ENCODE measurements at places on chromosomes 13 and 19.

GRCh38 chr19:48329167-48329891 lies 4.0 kb downstream of the EMP3 start:
- DNase-seq: peak; percentile 47

DNA sequence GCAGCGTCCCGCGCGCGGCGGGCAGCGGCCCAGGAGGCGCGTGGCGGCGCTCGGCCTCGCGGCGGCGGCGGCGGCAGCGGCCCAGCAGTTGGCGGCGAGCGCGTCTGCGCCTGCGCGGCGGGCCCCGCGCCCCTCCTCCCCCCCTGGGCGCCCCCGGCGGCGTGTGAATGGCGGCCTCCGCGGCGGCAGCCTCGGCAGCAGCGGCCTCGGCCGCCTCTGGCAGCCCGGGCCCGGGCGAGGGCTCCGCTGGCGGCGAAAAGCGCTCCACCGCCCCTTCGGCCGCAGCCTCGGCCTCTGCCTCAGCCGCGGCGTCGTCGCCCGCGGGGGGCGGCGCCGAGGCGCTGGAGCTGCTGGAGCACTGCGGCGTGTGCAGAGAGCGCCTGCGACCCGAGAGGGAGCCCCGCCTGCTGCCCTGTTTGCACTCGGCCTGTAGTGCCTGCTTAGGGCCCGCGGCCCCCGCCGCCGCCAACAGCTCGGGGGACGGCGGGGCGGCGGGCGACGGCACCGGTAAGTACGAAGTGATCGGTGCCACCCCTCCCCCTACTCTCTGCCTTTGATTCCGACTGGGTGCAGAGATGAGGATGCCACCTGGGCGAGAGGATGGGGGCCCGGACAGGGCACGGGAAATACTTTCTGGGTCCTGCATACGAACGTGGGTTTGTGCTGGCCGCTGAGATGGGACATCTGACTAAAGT lies 874 bp downstream of the TRIM28 start:
- DNase-seq: peak; percentile 82

DNA sequence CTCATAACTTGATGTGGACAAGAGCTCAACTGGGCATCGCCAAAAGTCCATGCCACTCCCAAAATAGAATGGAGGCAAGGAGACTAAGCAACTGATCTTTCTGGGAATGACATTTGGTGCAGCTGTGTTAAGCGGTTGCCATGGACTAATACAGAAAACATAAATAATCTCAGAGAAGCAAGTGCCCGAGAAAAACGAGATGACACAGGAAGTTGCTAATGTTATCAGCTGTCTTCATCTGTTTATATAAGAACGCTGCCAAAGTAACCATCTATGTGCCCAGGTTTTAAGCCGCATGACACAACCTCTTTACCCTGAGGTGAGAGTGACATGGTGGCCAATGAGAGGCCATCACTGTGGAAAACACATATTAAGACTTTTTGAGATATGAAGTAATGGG lies 54.9 kb upstream of the SACS start:
- DNase-seq: no peak

DNA sequence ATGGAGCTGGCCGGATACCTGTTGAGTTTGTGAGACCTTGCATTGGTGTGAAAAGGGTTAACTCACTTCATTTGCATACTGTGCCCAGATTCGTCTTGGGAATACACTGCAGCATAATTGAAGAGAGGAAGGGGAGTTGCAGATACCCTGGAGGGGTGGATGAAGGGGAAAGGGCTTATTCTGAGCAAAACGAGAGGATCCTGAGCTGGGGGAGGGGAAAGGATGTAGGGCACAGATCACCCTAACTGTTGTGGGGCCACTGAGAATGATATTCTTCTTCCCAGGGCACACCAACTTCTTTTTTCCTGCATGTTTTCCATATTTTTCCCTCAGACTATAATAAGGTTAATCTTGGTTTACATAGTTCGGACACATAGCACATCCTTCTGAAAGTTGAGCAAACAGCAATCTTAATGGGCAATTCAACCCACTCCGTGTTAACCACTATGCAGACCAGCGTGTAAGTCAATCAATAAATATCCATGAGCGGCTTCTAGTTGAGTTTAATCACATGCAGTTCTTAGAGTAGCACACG lies 11.7 kb upstream of the PTPRS start:
- no peak for DNase-seq

GRCh38 chr13:29050719-29051118 lies 230.6 kb downstream of the MTUS2 start:
- no peak for DNase-seq

DNA sequence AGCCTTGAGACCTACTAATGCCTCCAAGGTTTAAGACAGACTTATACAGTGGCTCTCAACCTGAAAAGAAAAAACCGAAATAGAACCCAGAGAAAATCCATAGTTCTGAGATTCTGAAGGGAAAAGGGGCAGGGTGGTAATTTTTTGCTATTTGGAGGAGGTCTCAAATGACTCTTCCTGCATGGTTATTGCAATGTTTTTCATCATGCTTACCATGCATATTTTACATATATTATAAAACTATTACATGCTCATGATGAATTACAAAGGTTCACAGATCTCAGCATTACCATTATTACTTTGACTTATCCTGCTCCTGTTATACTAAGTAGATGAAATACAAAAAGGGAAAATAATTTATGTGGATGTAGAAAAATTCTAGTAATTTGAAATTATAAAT lies 47.6 kb downstream of the N4BP2L2 start:
- no peak for DNase-seq

DNA sequence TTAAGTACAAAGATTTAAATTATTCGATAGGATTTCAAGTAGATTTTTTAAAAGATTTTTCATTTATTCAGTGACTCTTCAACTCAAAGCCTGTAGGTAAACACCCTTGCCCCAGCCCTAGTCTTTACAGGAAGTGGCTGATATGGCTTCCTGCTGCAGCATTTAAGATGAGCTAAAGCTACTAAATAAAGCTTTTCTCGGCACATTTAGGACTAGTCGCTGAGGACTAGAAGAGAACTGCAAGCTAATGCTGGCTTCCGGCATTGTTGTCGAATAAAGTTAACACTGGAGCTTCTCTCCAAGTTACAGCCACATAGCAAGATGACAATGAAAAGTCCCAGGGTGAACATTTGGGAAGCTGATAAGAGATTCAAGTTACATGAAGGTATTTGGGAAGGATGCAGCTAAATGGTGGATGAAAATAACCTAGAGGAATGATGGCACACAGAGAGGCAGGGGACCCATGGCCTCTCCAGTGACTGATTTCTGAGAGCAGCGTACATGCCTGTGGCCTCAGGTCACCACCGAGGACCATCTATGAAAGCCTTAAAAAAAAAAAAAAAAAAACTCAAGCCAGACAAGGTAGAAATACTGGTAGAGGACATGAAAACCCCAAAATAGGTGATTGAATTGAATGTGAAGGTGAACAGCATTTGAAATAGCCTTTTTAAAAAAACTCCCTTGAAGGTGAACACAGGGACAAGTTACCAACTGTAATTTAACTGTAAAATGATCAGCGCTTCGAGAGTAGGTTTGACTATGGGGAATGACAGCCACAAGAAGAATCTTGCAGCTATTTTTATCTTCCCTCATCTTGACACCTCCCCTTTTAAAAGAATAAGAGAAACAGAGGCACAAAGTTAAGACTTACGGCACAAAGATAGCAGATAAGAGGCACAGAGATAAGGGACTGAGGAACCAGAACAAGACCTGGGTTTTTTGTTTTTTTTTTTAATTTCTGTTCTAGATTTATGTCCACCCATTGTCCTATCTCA lies 155.4 kb downstream of the DCT start:
- no peak for DNase-seq

- no peak for DNase-seq
Observed at GRCh38 chr19:32674153-32674930, 638 bp downstream of the ANKRD27 start.

GRCh38 chr19:6465663-6466062 lies 1.6 kb downstream of the CRB3 start:
- no peak for DNase-seq

- DNase-seq: no peak
Observed at GRCh38 chr13:93480553-93481106, 254.0 kb downstream of the GPC6 start.

- no peak for DNase-seq
Observed at GRCh38 chr19:23577501-23577900, 109.5 kb downstream of the ZNF675 start.

DNA sequence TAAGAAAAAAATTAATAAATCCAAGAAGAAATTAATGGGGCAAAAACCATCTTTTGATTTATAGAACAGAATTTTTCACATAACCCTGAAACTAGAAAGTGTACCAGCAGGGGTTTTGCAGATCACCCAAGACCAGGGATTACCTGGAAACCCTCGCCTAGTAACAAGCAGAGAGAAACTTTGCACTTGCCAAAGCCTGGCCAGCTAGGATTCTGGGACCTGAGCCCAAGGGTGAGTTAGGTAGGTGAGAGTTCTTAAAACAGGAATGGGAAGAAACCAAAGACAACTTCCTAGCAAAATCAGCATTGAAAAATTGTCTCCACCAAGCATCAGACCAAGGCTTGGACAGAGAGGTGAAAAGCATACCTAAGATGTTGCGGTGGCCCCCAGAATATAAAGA lies 247.0 kb upstream of the NBEA start:
- DNase-seq: no peak

DNA sequence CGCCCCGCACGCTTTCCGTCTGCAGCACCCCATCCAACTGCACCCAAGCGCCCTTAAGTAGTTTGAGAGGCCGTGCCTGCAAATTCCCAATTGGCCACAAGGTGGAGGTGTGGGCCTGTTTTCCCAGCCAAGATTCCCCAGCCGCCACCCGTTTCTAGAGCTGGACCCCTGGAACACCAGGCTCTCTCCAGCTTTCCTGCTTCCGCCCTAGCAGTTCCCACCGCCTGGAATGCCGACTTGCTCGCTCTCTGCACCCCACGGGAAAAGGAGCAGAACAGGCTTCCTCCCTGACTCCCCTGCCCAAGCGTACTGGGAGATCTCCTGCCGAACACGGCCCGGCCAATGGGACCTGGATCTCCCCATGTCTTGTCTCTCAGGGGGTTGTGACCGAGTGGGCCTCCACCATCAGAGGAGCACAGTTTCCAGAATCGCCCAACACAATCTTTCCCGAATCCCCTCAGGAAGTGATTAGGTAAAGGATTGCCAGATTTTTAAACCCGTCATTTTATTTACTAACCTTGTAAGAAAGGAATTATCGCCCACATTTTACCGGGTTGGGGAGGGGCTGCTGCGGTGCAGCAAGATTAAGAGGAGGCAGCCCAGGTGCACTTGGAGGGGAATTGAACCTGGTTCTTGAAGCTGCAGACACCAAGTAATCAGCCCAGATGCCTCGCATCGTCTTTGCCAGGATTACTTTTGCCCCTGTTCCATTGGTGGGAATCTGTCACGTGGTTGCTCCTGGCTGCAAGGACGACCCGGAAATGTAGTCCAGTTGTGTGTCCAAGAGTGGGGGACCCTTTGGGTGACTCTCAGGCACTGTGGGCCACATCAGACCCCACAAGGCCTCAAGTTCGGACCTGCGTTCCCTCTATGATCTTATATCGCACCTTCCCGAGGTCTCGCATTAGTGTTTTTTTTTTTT lies 3.5 kb upstream of the NAPSA start:
- DNase-seq: peak; percentile 77

- DNase-seq: no peak
Observed at GRCh38 chr13:99556867-99557443, 55.7 kb downstream of the TM9SF2 start.

GRCh38 chr13:103873725-103874124 lies 807.5 kb upstream of the SLC10A2 start:
- no peak for DNase-seq

DNA sequence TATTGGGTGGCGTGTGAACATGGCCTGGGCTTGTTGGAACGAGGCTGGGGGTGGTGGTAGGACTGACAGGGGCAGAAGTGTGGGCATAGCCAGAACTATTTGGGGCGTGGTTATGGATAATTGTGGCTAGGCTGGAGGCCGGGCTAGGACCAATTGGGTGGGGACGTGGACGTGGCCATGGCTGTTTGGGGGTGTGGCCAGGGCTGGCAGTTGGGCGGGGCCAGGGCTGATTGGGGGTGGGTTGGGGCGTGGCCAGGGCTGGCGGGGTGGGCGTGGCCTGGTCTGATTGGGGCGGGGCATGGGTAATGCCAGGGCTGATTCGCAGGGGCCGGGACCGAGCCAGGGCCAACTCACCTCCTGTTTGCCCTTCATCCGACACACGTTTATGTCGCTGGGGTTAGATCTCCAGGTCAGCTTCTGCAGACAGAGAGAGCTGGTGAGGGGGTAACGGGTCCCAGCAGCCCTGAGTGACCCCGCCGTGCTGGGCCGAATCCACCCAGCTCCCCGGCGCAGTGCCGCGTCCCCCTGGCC lies 2.8 kb downstream of the SEMA6B start:
- no peak for DNase-seq

DNA sequence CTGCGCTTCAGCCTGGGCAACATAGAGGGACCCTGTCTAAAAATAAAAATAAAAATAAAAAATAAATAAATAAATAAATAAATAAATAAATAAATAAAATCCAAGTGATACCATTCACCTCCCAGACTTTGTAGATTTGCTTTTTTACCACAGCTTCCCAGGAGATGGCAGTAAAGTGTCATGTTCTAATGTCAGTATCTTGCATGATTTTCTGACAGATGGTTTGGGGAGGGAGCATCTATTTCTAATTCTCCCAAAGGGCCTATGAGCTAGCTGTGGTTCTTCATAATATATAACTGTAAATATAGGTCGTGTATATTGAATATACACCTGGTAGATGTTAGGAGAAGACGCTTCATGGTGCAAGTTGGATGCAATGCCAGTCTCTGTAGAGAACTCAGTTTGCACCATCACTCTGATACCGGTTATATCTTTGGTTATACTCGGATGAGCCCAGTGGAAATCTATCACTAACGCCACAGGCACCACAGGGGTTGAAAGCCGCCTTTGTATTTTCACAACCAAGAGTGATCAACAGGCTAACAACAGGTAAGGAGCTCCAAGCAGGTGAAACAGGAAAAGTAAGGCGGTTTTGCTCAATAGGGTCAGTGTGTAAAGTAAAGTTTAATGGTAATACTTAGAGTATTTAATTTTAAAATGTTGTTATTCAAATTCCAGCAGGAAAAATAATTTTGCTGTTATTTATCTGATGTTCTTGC lies 13.9 kb downstream of the APLP1 start:
- no peak for DNase-seq

DNA sequence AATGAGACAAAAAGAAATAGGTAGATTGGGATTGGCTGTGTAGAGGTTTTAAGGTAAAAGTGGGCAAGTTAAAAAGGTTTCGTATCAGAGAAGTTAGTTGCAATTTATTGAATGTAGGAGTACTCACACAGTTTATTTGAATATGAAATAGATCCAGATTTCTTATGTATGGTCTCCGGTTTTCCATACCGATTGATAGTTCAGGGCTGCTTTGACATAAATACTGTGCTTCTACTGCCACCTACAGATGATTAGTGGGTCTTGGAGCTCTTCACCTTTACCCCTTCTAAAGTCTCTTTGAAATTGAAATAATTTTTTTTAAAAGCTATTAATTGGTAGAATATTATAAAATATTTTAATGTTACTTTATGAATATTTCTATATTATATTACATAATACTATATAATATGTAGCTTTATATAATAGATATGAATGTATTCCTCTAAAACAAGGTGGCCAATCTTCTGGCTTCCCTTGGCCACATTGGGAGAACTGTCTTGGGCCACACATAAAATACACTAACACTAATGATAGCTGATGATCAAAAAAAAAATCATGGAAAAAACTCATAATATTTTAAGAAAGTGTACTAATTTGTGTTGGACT lies 7.7 kb upstream of the GPR18 start:
- no peak for DNase-seq

All from activated naive CD4-positive, alpha-beta T cell treated with anti-CD3 and anti-CD28 coated beads, Interleukin-2, amount 50 U/mL, for 16 hours (primary cell).